ENCODE measurements at places on chromosomes 13 and 19.

GRCh38 chr19:10095948-10096614, 6.4 kb downstream of the ANGPTL6 start:
- DNase-seq: peak; percentile 86

DNA sequence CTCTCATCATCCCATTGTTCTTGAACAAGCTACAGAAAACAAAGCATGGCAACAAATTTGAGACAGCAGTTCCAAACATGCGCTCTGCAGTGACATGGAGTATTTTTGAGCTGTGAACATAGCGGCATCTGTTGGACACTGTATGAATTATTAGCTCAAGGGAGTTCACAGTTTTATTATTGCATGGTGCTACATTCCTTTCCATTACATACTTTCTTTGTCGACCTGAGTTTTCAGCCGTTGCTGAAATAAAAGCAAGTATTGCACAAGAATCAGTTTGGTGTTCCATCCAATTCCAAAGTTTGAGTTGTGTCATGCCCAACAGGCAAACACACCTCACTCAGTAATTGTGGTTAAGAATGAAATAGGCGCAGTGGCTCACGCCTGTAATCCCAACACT, 30.1 kb upstream of the METTL21C start:
- no peak for DNase-seq

GRCh38 chr13:72643311-72643989, 84.0 kb downstream of the MZT1 start:
- DNase-seq: no peak

DNA sequence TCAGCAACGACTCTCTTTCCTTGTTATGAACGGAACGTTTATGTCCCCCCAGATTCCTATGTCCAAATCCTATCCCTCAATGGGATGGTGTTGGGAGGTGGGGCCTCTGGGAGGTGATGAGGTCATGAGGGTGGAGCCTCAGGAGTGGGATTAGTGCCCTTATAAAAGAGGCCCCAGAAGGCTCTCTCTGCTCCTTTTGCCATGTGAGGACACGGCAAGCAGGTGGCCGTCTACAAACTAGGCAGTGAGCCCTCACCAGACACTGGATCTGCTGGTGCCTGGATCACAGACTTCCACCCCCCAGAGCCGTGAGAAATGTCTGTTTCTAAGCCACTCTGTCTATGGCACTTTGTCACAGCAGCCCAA, 53.2 kb downstream of the EPS15L1 start:
- DNase-seq: no peak

DNA sequence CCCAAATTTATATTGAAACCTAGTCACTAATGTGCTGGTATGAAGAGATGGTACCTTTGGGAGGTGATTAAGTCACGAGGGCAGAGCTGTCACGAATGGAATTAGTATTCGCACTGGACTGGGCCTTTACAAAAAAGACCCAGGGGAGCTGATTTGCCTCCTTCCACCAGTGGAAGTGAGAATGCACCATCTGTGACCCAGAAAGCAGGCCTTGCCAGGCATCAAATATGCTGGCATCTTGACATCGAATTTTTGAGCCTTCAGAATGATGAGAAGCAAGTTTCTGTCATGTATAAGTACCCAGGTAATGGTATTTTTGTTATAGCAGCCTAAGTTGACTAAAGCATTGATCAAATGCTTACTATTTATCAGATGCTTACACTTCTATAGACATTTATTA, 373.6 kb downstream of the FGF14 start:
- DNase-seq: no peak

- DNase-seq: no peak
Measured at GRCh38 chr19:48964205-48965039, 687 bp upstream of the FTL start.

GRCh38 chr19:1582201-1582600, 10.5 kb downstream of the MBD3 start:
- DNase-seq: no peak

DNA sequence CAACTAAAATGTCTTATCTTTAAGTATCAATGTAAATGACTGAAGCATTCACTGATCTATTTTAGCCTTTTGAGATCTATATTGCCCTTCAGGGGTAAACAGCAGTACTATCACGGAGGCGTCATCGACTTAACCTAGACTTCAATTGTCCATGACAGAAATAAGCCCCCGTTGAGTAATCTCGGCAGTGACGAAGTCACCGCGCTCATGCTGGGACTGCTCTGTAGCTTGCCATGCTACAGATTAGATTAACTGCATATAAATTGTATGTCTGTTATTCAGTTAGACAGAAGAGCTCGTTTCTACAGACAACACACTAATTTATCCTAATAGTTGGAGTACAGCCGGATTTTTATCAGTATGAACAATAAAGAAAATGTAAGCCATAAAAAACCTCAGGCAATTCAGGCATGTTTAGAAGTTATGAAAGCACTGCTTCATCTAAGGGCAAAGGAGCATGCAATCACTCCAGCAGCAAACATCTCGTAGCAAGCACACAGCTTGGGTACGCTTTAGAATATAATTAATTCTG, 56.6 kb downstream of the TUBGCP3 start:
- DNase-seq: no peak

Data from stimulated activated CD4-positive, alpha-beta T cell treated with anti-CD3 and anti-CD28 coated beads, Interleukin-15, amount 100 ng/mL, for 1 hour (primary cell).